ENCODE measurements at places on chromosomes 4 and X.

- DNase-seq = no peak
Observed at GRCh38 chr4:120819805-120820437, 102.6 kb downstream of the PRDM5 start.

DNA sequence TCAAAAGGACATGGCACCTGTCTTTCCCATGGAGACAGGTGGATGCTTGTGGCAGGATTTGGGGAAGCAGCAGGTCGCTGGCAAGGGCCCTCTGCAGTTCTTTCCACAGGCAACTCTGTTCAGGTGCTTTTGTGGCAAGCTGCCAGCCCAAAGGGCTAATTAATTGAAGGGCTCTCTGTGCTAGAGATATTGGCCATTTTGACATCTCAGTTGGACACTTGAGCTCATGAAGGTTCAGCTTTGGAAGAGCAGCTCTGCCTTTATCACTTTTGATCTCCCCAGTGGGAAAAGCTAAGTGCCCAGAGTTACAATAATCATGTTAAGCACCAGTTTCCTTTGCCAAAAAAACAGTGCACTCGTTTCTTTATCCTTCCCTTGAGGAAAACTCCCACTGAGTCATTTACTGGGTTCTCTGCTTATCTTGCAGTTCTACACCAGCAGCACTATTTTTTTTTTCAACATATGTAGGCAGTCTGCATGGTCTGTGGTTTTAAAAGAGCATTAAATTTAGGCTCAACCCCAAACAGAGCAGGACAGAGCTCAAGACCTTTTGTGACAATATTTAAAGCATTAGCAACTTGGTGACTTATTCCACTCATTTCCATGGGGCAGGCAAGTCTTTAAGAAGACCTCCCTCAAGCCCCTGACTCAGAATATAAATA lies 336.4 kb upstream of the RASGEF1B start:
- no peak for DNase-seq

DNA sequence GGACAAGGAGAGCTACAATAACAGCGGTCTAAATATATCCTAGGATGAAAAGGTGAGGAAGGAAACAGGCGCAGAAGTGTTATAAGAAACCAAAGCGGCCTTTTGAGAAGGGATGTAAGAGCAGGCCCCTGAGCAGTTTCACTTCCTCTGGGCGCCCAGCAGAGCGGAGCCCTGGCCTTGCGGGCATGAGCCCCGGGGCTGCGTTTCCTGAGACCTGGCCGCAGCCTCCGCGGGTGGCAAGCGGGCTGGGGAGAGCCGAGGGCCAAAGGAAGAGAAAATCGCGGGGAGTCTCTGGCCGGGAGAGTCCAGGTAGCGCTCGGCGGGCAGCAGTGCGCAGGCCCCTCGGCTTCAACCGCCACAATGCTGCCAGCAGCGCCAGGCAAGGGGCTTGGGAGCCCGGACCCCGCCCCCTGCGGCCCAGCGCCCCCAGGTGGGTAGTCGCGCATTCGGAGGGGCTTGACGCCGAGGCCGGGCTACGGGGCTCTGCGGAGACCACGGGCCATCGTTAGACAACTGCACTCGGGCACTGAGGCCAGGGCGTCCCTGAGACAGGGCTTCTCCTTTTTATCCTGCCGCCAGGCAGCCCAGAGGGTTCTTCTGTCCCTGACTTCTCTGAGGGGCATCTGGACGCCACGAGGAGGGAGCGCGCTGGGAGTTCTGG lies at the start of gene BANK1:
BANK1 (plus strand) TSS at position 210 of the 661 bp plus-strand sequence; CDS start at position 361, 151 bp downstream.
- DNase-seq = no peak

DNA sequence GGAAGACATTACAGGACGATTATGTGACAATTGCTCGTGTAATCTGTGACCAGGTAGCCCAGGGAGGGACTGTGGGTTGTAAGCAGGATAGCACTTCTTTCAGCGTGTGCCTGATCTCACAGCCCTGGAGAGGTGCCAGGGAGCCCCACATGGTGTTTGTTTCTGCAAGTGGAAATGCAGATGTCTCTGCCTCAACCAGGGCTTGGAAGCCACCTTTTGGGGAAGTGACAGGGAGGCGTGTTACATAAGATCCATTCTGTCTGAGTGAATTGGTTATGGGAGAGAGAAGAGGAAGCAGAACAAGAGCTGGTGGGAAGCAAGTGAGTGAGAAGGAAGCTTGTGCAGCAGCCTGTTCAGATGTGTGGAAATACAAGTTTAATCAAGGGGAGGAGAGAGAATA lies 104.5 kb upstream of the GATB start:
- DNase-seq = no peak

DNA sequence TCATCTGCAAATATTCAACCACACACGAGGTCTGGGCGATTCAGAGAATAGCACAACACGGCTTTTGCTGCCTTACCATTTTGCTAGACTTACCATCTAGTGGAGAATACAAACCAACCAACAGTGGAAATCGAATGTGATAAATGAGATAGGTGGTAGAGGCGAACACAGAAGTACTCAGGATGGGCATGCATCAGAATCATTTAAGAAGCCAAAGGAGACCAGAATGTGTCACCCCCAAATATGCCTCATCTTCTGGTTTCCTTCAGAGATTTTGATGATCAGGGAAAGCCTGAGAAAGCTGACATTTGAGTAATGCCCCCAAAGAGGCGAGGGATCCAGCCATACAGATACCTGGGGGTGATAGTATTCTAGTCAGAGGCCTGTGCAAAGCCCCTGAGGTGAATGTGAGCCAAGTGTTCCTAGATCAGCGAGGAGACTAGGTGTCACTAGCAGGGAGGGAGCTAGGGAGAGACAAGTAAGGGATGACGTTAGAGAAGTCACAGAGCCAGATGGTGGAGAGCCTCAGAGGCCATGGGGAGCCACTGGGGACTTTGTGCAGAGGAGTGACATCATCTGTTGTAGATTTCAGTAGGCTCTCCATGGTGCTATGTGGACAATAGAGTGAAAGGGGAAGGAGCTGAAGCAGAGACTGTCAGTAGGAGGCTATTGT lies 1.7 kb downstream of the MTMR1 start:
- no peak for DNase-seq

- DNase-seq = no peak
Observed at GRCh38 chrX:131841496-131842437, 181.3 kb upstream of the STK26 start.

GRCh38 chr4:145861336-145862318 lies 77.0 kb downstream of the ZNF827 start:
- DNase-seq = no peak

DNA sequence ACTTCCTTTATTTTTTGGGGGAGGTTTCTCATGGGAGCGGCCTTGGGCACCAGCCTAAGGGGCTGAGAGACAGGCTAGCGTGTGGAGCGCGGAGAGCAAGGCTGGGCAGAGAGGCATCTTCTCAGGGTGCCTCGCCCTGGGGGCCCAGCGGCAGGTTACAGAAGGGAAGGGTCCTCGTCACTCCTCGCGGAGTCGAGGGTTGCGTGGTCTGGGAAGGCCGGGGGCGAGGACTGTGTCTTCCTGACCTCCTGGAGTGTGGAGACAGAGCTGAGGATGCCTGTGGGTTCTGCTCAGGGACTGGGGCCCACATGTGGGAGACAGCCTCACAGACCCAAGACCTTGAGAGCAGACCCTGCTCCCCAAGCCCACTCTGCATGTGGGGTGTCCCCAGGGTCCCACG lies 79.6 kb upstream of the LRPAP1 start:
- no peak for DNase-seq

- DNase-seq = no peak
Observed at GRCh38 chr4:36675436-36675835, 394.0 kb downstream of the DTHD1 start.

DNA sequence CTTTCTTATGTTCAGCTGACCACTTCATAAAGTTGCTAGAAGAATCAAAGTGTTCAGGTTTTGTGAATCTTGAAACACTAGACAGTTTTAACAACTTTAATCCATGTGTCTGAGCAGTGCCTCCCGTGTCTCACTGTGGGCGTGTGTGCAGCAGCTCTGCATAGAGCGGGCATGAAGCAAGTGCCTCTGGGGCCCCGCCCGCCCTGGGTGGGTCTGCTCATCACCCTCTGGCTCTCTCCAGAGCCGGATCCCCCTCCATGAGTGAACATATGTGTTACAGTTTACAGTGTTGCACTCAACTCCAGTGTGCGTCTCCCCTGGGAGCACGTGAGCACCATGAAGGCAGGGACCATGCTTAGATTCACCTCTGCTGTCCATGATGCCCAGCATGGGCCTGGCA lies 37.6 kb upstream of the CRMP1 start:
- DNase-seq = no peak

- DNase-seq = no peak
Observed at GRCh38 chrX:1226249-1226648, 13.8 kb upstream of the CRLF2 start.

Measured in keratinocyte (primary cell).